ENCODE measurements at places on chromosomes 7 and 10.

GRCh38 chr10:36469585-36469984 lies 655.8 kb upstream of the ANKRD30A start:
- no peak for DNase-seq

GRCh38 chr10:74419958-74420375 lies 268.9 kb downstream of the ADK start:
- DNase-seq = no peak

GRCh38 chr7:50956522-50957155 lies 173.9 kb upstream of the GRB10 start:
- DNase-seq = no peak

DNA sequence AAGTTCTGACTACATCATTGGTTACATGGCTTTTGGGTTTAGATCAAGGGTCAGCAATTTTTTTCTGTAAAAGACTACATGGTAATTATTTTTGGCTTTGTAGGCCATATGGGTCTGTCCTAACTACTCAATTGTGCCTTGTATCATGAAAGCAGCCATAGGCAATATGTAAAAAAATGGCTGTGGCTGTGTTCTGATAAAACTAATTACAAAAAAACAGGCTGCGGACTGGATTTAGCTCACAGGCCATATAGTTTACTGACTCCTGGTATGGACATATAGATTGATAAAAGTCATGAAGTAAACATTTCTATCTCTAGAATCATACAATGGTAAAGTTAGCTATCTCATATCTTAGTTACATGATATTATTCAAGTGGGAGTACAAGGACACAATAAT lies 375.4 kb downstream of the THSD7A start:
- DNase-seq = no peak

GRCh38 chr10:107436568-107436967 lies 272.1 kb upstream of the SORCS1 start:
- no peak for DNase-seq

GRCh38 chr7:101411508-101411874 lies 48.8 kb downstream of the COL26A1 start:
- no peak for DNase-seq

DNA sequence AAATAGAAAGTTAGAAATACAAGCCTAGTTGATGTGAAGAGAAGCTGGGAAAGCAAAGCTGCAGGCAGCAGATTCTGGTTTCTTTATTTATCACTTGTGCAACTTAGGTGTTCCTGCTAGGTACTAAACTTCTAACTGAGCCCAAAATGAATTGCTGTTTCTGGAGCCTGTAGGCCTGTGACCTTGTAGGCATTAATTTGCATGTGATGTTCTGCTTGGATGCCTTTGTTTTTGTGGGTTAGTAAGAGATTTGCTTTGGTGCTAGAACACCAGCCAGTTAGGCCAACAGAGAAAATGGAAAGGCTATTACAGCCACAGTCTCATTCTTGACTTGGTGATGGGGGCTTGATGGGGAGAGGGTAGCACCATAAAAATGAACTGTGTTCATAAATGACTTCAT lies 370.7 kb downstream of the PPP1R3A start:
- DNase-seq = no peak

GRCh38 chr10:100748231-100749058 lies 3.1 kb downstream of the PAX2 start:
- no peak for DNase-seq

DNA sequence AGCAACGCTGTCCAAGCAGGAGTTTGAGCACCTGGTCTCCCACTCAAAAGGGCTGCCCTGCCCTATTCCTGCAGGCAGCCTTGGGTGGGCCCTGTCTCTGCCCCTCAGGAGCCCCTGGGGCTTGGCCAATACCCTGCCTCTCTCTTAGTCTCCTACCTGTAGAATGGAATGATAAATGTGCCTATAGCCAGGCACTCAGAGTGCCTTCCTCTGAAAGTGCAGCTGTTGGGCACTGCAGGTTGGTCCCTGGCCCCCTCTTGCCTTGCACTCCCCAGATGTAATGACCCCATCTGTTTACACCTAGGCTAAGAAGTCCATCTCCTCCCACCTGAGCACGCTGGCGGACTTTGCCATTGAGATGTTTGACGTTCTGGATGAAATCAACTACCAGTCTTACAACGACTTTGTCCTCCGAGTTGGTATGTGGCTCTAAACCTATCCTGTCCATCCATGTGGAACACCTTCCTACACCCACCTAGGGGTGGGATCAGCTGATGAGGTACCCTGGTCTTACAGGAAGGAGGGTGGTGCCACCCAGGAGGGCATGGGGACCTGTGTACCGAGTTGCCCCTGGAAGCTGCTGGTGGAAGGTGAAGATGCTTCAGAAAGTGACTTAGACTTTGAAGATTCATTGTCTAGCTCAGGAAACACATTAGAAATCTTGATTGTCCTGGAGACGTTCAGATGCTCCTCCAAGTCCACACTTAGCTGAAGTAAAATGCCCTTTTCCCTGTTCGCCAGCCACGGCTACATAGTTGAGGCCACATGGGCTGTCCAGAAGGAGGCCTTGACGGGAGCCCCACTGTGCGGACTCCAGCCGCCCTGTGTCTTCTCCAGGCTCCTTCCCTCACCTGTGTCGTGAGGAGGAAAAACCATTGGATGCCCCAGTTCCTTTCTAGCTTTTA lies 134.1 kb downstream of the ADCY1 start:
- no peak for DNase-seq

DNA sequence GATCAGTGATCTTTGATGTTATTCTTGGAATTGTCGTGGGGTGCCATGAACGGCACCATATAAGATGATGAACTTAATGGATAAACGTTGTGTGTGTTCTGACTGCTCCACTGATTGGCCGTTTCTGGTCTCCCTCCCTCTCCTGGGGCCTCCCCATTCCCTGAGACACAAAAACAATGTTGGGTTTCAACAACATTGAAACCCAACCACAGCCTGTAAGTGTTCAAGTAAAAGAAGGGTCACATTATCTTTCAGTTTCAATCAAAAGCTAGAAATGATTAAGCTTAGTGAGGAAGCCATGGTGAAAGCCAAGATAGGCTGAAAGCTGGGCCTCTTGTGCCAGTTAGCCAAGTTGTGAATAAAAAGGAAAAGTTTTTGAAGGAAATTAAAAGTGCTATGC lies 19.5 kb downstream of the EN2 start:
- no peak for DNase-seq

GRCh38 chr7:55120501-55121198 lies 101.8 kb downstream of the EGFR start:
- no peak for DNase-seq

DNA sequence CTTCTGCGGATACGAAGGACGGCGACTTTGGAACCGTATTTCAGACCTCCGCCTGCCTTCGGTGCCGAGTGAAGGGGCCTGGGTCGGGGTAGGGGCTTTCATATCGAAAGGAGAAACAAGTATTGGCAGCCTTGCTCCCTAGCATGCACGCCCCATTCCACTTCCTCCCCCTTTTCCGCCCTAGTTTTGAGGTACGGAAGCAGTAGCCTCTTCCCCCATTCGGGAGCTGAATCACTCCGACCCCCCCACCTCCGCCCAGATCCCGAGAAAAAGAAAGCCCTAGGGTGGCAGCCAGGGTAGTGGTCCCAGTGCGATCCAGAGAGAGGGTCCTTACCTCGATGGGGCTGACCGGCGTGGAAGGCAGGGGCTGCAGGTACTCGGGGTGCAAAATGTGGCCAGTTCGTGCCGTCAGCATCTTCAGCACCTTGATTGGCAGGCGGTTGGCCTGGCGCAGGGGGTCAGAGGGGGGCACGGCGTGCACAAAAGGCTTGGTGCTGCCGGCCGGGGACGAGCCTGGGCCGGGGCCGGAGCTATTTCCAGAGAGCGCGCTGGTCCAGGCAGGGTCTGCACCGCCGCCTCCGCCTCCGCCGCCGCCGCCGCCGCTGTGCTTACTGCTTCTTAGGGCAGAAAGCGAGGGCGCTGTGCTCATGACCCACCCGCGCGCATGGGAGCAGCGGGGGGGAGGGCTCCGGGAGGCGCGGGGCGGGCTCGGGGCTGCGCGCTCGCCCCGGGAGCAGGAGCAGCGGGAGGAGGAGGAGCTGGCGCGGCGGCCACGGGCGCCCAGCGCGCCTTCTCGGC lies 594 bp downstream of the ZNF503 start:
- DNase-seq = no peak

GRCh38 chr10:72248468-72249151 lies 25.1 kb upstream of the DDIT4 start:
- no peak for DNase-seq

DNA sequence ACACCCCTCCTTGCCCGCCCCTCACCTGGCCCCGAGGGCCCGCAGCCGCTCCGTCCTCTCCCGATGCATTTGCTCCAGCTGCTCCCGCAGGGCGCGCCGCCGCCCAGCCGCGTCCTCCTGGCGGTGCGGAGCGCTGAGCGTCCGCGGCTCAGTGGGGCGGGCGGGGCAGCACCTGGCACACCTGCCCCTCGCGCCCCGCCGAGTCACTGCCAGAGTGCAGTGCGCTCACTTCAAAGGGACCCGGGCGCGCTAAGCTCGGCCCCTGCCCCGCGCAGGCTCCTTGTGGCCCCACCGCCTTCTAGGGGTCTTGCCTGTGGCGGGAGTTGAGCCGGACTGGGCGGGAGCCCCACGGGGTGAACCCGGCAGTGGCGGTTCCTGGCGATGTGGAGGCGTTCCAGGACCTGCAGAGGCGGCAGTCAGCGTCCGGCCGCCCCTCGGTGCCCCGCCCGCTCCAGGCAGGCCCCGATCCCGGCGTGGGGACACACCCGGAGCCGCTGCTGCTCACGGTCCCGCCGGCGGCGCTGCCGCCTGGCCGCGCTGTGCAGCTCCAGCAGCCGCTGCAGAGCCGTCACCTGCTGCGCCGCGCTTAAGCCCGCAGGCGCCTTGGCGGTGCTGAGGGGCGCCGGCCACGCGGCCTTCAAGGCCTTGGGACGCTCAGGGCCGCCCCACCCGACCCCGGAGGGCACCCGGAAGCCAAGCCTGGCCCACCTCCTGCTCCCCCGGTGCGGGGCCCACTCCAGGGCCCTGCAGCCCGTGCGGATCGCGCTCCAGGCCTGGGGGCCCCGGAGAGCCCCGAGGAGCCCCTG lies 6.7 kb downstream of the ATP6V1F start:
- no peak for DNase-seq

DNA sequence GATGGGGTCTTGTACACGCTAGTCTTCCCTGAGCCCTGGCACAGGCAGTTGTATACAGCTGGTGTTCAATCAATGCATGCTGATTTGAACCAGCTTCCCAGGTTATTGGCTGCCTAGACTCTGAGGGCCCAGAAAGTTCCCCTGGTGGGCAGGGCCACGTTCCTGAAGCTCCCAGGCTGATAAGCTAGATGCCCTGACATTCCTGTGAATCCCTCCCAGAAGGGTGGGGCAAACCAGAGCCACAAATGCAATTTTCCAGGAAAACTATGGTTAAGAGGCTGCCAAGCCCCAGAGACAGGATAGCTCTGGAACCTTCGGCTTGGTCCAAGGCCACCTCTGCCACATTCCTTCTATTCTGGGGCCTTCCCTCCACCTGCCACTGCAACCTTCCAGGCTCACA lies 78.2 kb downstream of the FAM53B start:
- DNase-seq = no peak

GRCh38 chr7:29304756-29305155 lies 110.2 kb downstream of the CHN2 start:
- no peak for DNase-seq

- DNase-seq = no peak
Measured at GRCh38 chr10:14529351-14529750, 198.6 kb upstream of the FRMD4A start.

DNA sequence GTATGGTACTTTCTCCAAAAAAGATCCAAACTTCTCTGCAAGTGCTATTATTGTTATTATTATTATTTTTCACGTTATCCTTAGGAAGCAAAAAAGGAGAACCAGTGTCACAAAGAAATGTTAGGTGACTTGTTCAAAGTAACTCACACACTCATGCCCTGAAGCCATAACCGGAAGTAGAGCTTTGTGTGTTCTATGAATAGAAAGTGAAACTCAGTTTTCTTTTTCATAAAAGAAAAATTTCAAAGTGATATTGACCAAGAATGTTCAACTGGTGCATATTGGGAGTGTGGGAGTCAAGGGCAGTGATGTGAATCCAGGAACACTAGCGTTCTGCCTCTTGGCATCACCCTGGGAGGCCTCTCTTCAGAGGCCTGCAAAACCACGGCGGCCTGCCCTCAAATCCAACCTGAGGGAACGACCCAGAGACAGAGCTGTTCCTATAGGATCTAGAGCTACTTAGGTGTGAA lies 106.1 kb downstream of the PRKCQ start:
- DNase-seq = no peak

- no peak for DNase-seq
Measured at GRCh38 chr10:126063353-126063791, 167.0 kb downstream of the FANK1 start.

- DNase-seq = no peak
Measured at GRCh38 chr10:43863859-43864591, 215.3 kb upstream of the ZNF32 start.

GRCh38 chr10:14025283-14026189 lies 305.2 kb downstream of the FRMD4A start:
- no peak for DNase-seq

DNA sequence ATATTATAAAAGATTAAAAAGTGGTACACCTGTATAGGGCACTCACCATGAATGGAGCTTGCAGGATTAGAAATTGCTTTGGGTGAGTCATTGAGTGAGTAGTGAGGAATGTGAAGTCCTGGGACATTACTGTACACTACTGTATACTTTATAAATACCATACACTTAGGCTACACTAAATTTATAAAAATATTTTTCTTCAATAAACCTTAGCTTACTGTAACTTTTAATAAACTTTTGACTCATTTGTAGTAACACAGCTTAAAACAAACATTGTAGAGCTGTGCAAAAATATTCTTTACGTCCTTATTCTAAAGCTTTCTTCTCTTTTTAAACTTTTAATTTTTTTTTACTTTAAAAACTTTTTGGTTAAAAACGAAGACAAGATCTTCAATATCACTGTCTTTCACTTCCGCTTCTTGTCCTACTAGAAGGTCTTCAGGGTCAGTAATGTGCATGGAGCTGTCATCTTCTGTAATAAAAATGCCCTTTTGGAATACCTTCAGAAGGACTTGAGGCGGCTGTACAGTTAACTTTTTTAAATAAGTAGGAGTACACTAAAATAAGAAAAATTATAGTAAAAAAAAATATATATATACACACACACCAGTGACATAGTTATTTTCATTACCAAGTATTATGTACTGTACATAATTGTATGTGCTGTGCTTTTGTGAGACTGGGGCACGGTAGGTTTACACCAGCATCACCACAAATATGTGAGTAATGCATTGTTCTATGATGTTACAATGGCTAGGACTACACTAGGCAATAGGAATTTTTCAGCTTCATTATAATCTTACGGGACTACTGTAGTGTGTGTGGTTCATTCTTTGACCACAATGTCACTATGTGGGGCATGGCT lies 3.5 kb downstream of the STK31 start:
- DNase-seq = no peak

- no peak for DNase-seq
Measured at GRCh38 chr7:1017586-1018333, 26.6 kb upstream of the GPR146 start.

- DNase-seq = no peak
Measured at GRCh38 chr7:127954357-127954748, 76.9 kb downstream of the LRRC4 start.

GRCh38 chr7:14104861-14105260 lies 115.4 kb upstream of the ETV1 start:
- DNase-seq = no peak
